ENCODE measurements at places on chromosomes 1 and 21.

- no peak for DNase-seq
Measured at GRCh38 chr1:93768380-93768863, 86.8 kb upstream of the BCAR3 start.

- no peak for DNase-seq
Measured at GRCh38 chr1:214448536-214448935, 102.9 kb downstream of the PTPN14 start.

DNA sequence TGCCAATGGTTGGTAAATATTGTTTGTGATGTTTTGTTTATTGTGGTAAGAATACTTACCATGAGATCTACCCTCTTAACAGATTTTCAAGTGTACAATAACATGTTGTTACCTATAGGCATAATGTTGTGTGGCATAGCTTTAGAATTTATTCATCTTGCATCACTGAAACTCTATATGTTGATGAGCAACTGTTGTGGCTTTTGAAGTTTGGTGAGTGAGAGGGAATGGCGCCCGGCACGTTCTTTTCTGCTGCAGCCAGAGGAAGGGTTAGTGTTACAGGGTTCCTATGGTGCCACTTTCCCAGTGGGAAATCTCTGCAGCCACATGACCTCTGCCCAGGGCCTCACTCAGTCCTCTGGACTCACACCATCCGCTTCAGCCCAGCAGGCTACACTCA lies 342.5 kb upstream of the ADGRL2 start:
- no peak for DNase-seq

DNA sequence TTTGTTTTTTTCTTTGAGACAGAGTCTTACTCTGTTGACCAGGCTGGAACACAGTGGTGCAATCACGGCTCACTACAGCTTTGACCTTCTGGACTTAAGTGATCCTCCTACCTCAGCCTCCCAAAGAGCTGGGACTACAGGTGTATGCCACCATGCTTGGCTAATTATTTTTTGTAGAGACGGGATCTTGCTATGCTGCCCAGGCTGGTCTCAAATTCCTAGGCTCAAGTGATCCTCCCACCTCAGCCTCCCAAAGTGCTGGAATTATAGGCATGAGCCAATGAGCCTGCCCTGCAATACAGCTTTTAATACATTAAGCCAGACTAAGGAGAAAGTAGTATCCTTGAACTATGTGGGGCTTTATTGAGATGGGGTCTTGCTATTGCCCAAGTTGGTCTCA lies 16.6 kb upstream of the EXOSC10 start:
- DNase-seq = no peak

- DNase-seq = no peak
Measured at GRCh38 chr1:51236531-51237350, 668 bp downstream of the RNF11 start.

GRCh38 chr1:4010814-4011605 lies 110.9 kb upstream of the C1orf174 start:
- no peak for DNase-seq

DNA sequence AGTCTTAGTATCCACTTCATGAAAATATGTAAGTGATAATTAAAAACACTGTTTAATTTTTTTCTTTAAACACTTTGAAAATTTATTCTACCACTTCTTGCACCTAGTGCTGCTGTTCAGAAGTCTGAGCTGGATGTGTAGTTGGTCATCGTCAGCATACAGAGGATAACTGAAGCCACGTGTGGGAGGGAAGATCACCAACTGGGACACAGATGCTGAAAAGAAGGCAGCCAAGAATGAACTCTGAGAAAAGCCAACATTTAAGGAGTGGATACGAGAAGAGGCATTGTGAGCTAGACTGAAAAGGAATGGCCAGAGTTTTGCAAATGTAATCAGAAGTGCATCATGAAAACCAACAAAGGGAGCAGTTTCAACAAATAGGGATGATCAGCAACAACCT lies 24.6 kb upstream of the CLCA4 start:
- DNase-seq = no peak
